ENCODE measurements at places on chromosomes 5 and 9.

- DNase-seq: no peak
These were observed 369.1 kb upstream of the DAP start for GRCh38 chr5:11130131-11130530.

DNA sequence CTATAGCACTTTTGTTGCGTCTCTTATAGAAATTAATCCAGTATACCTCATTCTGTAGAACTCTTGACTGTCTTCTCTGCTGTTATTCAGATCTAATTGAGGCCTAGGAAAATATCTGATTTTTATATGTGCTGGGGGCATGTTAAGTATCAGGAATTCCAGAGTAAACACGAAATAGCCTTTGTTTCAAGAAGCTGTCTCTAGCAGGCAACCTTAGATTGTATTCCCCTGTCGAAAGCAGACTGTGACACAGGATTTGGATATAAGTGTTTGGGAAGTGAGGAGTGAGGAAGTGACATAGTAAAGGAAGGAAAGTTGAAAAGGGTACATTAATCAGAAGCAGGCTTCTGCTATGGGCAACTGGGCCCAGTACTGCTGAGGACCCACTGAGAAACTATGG, 72.1 kb upstream of the RASA1 start:
- DNase-seq: no peak

DNA sequence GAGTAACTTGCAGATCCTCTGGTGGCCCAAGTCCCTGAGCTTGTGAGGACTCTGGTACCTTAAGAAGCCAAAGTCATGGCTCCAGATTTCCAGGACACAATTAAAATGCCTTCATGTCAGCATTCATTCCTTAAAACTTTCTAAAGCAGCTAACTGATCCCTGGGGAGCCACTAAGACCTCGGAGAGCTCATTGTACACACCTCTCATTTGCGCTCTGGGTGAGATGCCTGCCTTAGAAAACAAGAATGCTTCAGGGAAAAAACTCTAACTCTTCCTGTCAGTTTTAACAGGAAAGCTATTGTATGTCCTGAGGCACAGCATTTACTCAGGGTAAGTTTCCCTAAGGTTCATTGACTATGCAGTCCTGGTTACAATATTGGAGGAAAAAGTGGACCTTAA, 285.0 kb downstream of the EFNA5 start:
- no peak for DNase-seq

DNA sequence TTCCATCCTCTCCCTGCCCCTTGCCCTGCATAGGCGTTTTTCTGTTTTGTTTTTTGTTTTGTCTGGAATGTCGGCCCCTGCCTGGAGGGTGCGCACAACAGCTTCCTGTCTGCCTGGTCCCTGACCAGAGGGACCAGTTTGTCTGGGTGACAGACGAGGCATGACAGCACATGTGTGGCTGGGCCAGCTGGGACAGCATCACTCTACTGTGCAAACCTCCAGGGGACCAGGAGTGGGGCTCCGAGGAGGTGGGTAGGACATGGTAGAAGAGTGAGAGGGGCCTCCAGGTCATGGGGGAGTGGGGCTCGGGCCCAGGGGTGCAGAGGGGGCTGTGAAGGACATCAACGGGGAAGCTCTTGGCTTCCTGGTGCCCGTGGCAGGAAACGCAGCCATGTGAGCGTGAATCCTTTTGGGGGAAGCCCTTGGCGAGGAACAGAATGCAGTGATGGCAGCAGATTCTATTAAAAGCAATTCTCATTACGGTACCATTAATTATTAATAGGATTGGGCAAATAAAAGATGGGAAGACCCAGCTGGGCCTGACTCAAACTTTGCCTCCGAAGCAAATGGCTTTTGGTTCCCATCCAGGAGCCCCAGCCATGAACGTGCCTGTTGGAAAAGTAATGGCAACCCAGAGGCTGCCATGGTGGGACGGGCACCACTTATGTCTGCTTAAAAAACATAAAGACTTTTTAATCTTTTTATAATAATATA, 184.4 kb upstream of the IER5L start:
- DNase-seq: no peak

DNA sequence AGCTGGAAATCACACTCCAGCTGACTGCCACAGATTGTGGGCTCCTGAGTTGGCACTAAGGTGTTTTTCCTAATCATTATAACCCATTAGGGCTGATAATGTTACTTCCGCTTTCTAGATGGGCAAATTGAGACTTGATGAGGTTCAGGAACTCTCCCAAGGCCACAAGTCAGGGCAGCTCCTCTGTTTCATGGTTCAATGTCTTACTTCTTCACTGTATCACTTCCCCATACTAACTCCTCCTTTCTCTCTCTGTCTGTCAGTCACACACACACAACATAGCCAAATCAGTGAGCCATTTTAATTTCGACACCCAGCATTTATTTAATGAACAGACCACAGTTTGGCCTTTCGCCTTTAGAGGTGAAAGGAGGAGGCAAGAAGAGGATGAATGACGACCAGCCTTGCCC, 17.8 kb upstream of the TRAF1 start:
- no peak for DNase-seq

- DNase-seq: no peak
These were observed 547.5 kb downstream of the EBF1 start for GRCh38 chr5:158552241-158552640.

GRCh38 chr9:135245482-135246247, 158.2 kb downstream of the OLFM1 start:
- DNase-seq: no peak

GRCh38 chr9:136608348-136609159, 54.2 kb upstream of the EGFL7 start:
- DNase-seq: no peak

DNA sequence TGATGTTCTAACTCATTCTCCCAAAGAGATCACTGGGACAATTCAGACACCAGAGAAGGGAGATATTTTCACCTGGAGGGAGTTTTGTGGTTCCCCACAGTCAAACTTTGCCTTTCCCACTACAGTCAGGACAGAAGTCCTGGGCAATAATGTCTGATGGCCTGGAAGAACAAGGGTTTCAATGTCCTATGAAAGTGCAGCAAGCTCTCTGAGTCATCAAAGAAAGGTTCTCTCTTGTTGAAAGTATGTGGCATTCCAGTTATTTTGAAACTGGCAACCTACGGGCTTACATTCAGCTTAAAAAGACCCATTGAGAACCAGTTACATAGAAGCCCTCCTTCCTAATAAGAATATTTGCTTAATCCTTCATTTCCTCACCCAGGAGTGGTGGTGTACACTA, 103.9 kb downstream of the INSYN2B start:
- DNase-seq: no peak

GRCh38 chr5:25754895-25755294, 1110.1 kb upstream of the CDH10 start:
- no peak for DNase-seq

DNA sequence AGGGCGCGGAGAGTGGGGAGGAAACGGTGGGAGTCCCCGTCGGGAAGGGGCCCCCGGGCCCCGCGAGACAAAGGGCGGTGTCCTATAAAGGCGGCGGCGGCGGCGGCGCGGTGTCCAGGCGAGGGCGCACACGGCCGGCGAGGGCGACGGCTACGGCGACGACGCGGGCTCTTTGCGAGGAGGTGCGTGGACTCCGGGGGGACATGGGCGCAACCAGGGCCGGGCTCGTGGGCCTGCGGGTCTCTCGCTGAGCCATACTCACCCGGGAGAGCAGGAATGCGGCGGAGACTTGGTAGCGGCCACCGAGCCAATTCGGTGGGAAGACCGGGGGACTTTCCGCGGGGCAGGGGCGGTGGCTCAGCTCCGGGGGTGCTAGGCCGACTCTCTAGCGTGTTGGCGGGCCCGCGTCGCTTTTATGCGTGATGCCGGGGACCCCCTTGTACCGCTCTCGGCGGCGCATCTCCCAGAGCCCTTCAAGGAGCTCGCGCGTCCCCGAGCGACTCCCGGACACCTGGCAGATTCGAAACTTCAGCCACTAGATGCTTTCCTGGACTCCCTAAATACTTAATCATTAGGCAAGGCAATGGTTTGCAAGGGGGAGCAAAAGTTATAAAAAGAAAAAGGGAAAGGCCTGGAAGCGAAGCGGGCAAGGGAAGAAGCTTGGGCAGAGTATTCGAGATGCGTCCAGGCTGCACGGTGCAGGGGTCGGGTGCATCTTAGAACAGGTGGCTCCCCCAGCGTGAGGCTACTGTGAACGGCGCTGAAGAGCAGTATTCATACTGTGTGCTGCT, 5.9 kb upstream of the TAL2 start:
- no peak for DNase-seq

- DNase-seq: no peak
These were observed 518.9 kb downstream of the PRELID2 start for GRCh38 chr5:145316282-145316681.

DNA sequence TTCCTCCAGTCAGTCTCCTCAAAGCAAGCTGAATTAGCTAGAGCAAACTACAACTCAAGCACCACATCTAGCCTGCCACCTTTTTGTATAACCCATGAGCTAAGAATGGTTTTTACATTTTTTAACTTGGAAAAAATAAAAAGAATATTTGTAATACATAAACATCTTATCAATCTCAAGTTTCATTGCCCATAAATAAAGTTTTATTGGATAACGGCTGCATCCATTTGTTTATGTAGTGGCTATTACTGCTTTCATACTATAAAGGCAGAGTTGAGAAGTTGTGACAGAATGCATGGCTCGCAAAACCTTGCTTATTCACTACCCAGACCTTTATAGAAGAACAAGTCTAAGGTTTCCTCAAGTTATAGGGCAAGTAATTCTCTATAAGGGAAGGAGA, 95.7 kb downstream of the ELAVL2 start:
- DNase-seq: no peak

DNA sequence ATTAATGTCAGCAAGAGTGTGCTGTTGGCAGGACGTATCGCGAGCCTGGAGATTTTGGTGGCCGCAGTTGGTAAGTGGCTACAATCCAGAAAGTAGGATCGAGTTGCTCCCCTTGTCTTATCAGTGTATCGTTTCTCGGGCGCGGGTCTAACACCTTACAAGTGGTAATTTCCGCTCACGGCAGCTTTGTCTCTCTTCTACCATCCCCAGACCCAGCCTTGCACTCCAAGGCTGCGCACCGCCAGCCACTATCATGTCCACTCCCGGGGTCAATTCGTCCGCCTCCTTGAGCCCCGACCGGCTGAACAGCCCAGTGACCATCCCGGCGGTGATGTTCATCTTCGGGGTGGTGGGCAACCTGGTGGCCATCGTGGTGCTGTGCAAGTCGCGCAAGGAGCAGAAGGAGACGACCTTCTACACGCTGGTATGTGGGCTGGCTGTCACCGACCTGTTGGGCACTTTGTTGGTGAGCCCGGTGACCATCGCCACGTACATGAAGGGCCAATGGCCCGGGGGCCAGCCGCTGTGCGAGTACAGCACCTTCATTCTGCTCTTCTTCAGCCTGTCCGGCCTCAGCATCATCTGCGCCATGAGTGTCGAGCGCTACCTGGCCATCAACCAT, 1.1 kb downstream of the PTGER4 start:
- DNase-seq: no peak

DNA sequence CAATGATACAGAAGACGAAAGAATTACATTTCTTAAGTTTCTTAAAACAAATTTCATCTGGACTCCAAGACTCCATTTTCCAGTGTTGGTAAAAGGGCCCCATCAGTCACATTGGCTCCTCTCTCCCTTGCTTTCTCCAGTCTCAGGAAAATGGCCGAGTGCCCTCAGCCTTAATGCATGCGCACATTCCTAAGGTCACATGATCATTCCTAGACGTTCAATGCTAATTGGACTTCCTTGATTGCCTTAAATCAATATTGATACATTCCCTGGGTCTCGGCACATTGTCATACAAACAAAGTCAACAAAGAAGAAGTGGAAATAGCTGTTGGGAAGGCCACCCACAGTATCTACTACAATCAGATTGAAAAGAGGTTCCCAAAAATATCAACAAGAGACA, 413.6 kb upstream of the GRAMD2B start:
- no peak for DNase-seq

DNA sequence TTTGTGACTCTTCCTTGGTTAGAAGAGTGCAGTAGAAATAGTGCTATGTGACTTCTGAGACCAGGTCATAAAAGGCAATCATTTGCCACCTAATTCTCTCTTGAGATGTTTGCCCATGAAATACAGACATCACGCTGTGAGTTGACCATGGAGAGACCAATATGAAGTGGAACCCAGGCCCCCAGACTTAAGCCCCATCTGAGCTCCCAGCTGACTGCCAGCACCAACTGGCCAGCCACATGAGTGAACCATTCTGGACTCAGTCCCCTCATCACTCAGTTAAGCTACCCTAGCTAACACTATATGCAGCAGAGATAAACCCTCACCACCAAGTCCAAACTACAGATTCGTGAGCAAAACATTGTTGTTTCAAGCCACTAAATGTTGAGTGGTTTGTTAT, 60.7 kb upstream of the NIPBL start:
- DNase-seq: no peak

- DNase-seq: no peak
These were observed 58.2 kb upstream of the PTCH1 start for GRCh38 chr9:95574866-95575553.

DNA sequence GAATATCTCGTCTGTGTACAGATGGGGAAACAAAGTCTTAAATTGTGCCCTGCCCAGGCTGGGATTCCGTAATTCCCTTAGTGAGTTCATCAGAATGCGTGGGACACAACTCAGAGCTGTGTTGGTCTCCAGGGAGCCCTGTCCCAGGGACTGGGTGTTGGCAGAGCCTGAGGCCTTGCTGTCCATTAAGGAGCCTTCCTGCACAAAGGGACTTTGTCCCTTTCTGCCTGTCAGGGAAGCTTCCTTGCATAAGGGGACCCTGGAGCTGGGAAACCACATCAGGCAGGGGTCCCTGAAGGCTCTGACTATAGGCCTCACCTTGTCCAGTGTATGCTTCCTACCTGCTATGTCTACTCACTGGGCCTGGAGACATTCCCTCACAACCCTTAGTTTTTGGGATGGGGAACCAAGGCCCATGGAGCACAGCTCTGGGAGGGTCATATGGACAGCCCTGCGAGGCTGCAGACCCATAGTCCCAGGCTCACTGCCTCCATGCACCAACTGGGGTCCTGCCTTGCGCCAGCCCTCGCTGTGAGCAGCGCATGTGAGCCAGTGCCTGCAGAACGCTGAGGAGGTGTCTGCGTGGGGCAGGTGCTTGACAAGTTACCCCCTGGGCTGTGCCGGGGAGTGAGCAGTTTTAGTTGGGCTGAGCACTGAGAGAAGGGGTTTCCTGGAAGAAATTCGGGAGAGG, 1.6 kb downstream of the CARD19 start:
- DNase-seq: no peak

DNA sequence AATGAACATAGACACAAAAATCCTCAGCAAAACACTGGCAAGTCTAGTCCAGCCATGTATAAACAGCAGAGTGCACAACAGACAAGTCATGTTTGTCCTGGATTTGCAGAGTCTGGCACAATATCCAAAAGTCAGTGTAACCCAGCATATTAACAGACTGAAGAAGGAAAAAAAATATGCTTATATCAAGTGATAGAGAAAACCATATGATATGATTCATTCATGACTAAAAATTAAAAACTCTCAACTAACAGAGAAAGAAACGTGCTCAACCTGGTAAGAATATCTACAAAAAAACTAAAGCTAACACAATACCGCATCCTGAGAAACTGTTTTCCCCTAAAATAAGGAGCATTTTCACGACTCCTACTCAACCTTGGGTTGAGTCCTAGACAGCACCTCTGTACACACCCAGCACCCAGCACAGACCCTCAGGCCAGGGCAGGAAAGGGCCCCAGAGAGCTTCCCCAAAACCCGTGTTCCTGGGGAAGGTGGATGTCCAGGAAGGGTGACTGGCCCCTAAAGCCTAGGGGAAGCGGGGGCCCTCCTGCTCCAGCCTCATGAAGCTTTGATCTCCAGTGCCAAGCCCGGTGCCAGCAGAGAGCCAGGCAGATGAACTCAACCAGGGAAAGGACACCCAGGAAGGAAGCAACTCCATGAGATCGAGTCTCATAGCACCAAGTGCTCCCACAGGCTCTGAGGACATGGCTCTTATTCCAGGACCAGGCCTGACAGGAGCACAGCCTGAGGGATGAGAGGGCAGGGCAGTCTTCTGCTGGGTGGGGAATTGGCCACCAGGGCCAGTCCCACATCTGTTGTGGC, 38.9 kb downstream of the ADAMTS2 start:
- no peak for DNase-seq

Measured in smooth muscle cell of the brain vasculature (primary cell).